ENCODE measurements at places on chromosomes 2 and 18.
A peak's percentile ranks its signal among the peaks of the same experiment; 100 is the strongest.

DNA sequence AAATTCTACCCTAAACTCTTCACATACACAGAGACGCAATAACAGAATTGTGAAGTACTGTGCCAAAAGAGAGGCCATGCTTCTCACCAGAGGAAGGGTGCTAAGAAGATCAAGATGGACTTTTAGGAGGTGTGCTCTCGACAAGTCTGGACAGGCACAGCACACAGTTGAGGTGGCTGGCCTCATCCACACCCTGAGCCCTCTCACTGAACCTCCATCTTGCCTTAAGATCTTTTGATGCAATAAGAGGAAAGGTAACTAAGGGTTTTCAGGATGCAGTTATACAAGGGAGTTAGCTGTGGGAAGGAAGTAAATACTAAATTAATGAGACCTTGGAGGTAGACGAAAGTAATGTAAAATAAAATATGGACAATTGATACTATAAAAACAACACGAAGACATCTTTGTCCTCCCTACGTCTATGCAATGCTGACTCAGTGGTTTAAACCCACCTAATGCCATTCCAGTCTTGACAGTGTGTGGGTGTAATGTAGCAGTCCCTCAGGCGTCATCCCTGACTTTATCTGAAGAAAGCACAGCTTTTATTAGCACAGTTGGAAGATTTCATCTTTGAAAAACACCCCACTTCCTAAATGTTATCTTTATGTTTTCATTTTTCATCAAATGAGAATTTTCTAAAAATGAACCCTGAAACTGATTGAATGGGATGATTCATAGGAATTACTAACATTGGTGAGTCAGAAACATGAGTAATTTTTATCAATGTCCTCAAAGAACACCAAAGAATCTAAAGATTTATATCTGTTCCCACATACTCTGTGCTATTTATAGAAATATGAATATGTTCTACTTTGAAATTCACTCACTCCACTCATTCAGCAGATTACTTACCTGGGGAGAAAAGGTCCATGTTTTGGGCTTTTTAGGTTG, 34.0 kb upstream of the MALL start:
- DNase-seq, result no peak

DNA sequence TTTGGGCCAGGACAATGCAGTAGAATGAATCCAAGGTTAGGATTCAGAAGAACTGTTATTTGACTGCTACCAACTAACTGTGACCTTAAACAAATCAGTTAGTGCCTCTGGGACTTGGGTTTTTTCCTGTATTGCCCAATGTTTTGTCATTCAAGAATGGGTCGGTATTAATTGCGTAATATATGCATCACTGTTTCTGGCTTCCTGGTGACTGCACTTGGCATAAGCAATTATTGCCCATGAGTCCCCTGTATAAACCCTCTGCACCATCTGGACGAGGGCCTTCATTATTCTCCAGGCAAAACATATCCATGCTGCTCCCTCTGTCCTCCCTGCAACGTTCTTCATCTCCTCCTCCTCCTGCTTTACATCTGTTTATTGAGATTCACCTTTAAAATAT, 255.8 kb upstream of the LRRTM1 start:
- DNase-seq, result no peak

- no peak for DNase-seq
These were observed 41.5 kb upstream of the RPE start for GRCh38 chr2:209960676-209961630.

DNA sequence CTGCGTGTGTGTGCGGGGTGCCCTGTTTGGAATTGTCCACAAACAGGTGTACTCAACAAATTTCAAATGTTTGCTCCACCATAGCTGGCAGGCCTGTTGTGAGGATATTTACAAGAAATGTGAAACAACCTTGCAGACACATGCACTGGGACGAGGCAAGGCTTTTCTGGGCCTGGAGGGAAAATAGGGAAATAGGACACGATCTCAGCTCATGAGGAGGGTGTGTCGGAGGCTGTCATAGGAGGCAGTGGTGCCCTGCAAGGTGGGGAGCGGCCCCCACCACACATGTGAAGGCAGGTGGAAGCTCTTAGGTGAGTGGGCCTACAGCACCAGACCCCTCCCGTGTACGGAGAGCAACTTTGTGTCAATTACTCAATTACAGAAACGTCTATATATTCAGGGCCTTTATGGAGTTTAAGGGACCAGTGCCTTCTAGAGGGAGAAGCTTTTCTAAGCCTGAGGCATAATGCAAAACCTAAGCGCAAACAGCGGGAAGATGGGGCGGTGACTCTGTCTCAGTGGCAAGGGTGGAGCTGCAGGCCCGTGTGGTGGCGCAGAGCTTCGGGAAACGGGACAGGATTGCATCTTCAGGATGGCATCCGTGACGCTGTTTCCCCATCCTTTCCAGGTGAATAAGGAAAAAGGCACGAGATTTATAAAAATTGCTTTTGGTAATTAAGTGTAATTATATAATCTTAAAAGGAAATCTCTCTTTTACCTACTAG, 48.0 kb downstream of the RNF144A start:
- no peak for DNase-seq

DNA sequence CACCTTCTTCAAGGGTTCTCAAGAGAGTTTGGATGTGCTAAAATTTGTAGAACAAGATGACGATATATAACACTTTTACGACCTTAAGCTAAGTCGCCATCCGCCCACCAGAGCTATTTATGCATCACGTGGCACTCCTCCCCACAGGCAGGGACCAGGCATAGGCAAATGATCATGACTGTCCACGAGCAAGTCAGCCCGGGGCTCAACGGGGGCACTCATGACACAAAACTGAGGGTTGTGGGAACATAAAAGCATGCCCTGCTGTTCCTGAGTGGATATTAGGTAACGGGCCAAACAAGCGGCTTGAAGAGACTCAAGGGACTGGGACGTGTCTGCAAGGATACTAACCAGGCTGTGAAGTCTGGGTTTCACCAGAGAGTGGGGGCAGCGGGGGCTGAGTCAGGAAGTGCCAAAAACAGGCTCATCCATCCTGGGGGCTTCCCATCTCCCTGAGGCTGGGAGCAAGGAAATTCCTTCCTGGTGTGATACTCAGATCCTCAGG, 58.1 kb downstream of the FAM178B start:
- no peak for DNase-seq

DNA sequence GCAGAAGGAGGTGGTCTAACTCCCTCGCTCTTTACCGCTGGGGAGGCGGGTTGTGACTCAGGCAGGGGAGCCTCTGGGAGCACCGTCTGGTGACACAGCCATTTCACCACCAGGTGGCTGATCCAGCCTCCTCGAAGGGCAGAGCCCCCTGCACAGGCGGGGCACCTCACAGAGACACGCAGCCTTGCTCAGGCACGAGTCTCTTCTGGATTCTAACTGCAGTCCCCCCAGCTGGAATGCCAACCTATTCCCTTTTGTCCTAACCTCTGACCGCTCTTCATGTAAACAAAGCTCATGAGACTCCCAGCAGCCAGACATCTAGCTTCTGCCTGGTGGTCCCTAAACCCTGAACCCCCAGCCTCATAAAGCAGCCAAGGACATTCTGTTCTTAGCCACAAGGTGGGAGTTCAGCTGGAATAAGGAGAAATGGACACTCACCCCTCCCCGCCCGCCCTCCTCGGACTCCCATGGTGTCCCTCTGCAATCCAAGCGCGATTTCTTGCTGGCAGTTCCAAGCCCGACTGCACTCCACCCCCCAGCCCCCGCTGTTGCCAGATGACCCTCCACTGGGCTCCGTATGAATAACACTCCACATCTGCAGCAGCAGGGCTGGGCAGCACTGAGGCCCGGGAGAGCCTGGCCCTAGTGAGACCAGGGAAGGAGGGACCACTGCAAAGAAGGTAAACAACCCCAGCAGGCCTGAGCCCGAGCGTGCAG, 84.3 kb downstream of the TNS1 start:
- no peak for DNase-seq

- peak; percentile 14 for DNase-seq
These were observed 77.6 kb upstream of the OTOF start for GRCh38 chr2:26555246-26556133.

DNA sequence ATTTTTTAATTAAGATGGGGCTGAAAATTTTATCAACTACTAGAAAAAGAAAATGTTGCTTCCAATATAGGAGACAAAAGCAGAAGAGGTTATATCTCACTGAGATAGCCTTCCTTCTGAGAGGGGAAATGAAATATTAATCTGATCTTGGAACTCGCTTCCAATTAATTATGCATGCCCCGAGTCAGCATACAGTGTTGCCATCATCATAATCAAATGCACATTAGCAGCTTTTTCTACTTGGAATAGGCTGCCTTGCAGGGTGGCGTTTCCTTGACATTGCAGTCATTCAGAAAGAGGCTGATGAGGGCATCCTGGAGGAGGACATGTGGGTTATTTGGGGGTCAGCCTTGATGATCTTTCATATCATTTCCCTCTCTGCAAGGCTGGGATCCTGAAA, 18.4 kb upstream of the RPL37A start:
- DNase-seq, result no peak

DNA sequence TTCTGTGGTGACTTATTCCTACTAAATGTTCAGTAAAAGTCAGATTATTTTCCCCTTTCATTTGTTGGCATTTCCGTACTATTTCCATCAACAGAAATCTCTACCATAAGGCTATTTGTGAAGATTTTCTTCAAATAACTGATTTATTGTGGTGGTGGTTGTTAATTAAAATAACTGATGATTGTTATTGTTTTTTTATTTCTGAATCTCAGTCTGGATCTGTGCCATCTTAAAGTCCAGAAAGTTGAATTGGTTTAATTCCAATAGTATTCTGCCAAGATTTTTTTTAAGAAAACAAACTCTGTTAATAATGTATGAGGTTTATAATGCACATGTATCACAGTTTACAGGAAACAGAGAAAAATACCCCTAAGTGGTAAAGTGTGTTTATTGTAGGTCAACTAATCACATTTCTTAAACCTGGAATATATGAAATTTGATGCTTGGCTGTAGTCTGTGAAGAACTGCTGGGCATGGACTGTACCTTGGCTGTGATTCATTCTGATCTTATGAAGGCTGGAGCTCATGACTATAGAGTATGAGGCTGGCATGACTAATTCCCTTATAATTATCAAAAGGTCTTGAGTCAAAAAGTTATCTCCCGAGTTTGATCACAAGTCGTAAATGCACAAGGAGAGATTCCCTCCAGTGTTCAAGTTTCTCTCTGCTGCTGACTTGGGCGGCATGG, 134.2 kb upstream of the RND3 start:
- no peak for DNase-seq

- DNase-seq, result no peak
These were observed 51.0 kb downstream of the AQP12A start for GRCh38 chr2:240742602-240743095.

GRCh38 chr2:237919593-237919992, 47.2 kb upstream of the UBE2F start:
- no peak for DNase-seq

- no peak for DNase-seq
These were observed 1.2 kb downstream of the STON1 start for GRCh38 chr2:48531141-48531648.

- DNase-seq, result no peak
These were observed 73.6 kb downstream of the NPAS2 start for GRCh38 chr2:100893392-100894104.

DNA sequence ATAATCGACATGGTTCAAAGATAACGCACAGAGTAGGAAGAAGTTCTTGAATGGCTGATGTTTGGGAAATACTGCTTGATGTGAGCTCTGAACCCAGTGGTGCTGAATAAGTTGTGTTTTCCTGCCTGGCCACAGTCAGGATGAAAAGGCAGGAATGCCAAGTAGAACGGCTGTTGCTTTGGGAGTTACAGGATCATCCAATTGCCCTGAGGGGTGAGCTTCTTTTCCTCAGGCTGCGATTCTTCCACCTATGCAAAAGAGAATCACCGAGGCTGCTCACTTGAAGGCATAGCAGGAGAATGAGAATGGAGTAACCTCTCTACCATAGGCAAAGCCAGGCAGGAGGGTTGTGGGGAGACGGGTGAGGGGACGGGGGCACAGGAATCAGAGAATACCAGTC, 14.4 kb upstream of the IGFBP2 start:
- no peak for DNase-seq

- DNase-seq, result no peak
These were observed 124.3 kb upstream of the SLC39A10 start for GRCh38 chr2:195532628-195533271.

- DNase-seq, result no peak
These were observed 20.2 kb upstream of the EMILIN2 start for GRCh38 chr18:2826581-2826980.

DNA sequence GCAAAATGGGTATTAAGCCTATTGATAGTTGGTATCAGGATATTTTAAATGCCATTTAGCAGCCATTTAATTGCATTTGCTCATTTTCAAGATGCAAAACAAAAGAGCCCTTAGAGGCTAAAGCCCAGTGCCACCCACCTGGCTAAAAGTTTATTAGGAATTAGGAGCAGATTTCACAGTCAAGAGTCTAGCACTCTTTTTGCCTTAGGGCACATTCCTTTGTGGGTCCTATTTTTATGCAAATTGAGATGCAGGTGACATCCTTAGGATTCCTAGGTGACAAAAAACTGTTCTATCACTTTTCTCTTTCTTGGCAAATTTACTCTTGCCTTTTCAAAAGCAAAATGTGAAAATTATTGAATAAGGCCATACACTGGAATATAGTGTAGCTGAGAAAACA, 42.0 kb downstream of the CTNNA2 start:
- no peak for DNase-seq

DNA sequence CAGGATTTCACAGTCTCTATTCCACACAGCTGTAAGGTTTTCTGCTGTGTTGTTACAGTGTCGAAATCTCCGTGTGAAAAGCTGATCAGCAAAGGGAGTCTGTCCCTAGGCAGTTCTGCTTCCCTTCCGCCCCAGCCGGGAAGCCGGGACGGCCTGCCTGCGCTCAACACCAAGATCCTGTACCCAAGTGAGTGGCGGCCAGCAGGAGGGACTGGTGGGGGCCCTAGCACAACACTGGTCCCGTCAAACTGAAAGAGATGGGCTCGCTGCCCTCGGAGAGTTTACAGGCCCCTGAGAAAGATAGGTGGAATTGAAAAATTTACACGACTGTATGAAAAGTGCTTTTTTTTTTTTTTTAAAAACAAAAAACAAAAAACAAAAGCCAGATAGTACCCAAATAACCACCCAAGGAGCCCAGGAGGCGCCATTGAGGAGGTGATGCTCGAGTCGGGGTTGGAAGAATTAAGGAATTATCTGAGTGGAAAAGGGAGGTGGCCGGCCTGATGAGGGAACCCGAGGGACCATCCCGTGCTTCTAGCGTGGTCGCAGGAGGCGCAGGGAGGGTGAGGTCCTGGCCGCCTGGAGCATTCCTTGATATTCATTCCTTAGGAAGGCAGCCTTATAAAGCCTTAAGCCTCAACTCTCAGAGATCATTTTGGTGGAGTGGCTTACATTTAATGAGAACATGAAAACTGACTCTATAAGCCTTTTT, 96.7 kb downstream of the DGKD start:
- no peak for DNase-seq

GRCh38 chr2:84906900-84907714, 1.7 kb downstream of the TMSB10 start:
- DNase-seq, result peak; percentile 54

Measured in activated T-cell treated with anti-CD3 and anti-CD28 coated beads, Interleukin-2, amount 50 U/mL, for 1 hour (primary cell).